ENCODE measurements at places on chromosomes 11 and 22. TPM values are rescaled to one million over a fixed set of nuclear protein-coding genes. Genes with fewer than 3 reads are reported as not detected.
A peak's percentile ranks its signal among the peaks of the same experiment; 100 is the strongest.

The GRK3 gene
- total RNA-seq = 60.7 TPM

The CABP7 gene
- total RNA-seq = 1.6 TPM

The SCGB1D4 gene
- not detected for total RNA-seq

- DNase-seq = no peak
These were observed 108.7 kb upstream of the PITPNB start for GRCh38 chr22:28027453-28028448.

GRCh38 chr11:128205796-128206195, 381.6 kb downstream of the ETS1 start:
- no peak for DNase-seq

- peak; percentile 43 for DNase-seq
These were observed 6.5 kb downstream of the ZFTA start for GRCh38 chr11:63761931-63762653.

DNA sequence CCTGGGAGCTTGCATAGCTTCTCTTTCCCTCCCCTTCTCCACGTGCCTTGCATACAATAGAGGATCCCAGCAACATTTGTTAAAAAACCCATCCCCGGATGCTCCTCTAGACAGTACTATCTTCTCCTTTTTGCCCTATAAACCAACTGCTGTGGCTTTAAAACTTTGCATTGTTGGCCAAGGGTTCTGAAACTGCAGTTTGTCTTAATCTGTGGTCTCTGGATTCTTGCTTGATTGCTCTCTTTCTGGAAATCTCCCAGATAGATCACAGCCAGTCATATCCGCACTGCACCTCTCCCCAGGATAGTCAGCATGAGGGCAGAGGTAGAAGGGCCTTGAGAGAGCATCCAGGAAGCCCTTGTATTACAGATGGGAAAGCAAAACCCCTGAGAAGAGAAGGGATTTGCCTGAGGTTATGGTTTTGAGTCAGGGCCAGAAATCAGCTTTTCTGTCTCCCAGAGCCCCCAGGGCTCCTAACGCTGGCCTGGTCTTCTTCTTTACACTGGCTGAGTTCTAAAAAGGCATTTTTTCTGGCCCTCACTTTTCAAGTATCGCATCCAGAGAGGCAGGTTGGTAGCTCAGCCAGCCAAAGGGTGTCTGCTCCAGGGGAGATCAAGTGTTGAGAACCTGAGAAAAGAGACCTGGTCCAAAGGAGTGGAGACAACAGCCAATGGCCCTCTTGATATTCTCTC, 70.6 kb downstream of the ADM start:
- DNase-seq = no peak

GRCh38 chr11:83540728-83541127, 254.6 kb upstream of the CCDC90B start:
- no peak for DNase-seq

GRCh38 chr11:28999620-29000019, 891.4 kb downstream of the METTL15 start:
- no peak for DNase-seq

DNA sequence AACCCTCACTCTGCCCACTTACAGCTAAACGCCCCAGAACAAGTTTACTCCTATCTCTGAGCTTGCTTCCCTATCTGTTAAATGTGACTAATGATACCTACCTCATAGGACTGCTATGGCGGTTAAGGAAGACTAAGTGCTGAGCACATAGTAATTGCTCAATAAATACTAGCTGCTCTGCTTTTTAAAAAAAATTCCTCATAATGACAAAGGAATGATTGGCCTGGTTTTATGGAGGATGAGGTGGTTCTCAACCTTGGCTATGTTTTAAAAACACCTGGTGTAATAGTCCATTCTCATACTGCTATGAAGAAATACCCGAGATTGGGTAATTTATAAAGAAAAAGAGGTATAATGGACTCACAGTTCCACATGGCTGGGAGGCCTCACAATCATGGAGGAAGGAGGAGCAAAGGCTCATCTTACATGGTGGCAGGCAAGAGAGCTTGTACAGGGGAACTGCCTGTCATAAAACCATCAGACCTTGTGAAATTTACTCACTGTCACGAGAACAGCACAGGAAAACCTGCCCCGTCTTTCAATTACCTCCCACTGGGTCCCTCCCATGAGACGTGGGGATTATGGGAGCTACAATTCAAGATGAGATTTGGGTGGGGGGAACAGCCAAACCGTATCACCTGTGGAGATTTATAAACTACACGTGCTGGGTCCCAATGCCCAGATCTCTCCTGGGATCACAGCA, 127.2 kb upstream of the SYT13 start:
- no peak for DNase-seq

GRCh38 chr22:32546496-32546895, 71.9 kb downstream of the FBXO7 start:
- DNase-seq = no peak

- no peak for DNase-seq
These were observed 9.4 kb downstream of the FHIP1B start for GRCh38 chr11:6225024-6225423.

GRCh38 chr11:46675949-46676348, 24.5 kb downstream of the ARHGAP1 start:
- no peak for DNase-seq

GRCh38 chr22:49354516-49355210, 473.0 kb downstream of the BRD1 start:
- no peak for DNase-seq

- no peak for DNase-seq
These were observed 8.8 kb upstream of the DNAJB13 start for GRCh38 chr11:73942010-73942409.

Data from frontal cortex (tissue), 4 donors.